ENCODE measurements at places on chromosomes 4 and X.

DNA sequence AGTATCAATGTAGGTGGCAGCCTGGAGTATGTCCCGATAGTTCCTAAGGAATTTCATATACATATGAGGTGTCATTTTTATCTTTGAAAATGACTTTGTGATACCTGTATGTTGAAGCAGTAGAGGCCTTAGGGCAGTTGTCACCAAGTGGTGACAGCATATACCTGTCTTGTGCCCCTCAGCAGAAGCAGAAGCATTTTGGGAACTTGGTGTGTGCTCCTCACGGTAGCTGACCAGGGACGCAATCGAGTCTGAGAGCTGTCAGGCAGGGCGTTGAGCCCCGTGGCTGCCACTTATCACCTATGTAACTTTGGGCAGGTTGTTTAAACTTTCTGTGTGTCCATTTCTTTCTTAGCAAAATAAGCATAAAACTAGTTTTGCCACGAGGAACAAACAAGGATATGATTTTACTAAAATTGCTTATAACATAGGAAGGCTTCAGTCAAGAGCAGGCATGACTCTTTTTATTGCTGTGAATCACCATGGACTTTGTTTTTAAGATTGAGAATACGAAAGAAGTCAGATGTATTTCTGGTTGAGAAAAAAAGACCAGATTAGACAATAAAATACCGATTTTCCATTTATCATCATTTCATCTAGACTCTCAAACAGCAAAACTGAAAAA, 161.5 kb downstream of the CPE start:
- DNase-seq = no peak

DNA sequence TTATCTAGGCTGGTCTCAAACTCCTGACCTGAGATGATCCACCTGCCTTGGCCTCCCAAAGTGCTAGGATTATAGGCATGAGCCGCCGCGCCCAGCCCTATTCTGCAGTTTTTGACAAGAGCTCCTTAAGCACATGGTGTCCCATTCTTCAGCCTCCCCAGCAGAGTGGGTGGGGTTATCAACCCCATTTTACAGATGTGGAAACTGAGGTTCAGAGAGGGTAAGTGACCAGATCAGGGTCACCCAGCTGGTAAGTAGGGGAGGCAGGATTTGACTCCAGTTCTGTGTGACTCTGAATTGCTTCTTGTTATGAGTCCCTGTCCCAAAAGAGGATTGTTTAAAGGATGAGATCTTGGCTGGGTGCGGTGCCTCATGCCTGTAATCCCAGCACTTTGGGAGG, 14.5 kb downstream of the MAN2B2 start:
- DNase-seq = no peak

- DNase-seq = no peak
Measured at GRCh38 chrX:79065696-79066095, 78.8 kb upstream of the GPR174 start.

DNA sequence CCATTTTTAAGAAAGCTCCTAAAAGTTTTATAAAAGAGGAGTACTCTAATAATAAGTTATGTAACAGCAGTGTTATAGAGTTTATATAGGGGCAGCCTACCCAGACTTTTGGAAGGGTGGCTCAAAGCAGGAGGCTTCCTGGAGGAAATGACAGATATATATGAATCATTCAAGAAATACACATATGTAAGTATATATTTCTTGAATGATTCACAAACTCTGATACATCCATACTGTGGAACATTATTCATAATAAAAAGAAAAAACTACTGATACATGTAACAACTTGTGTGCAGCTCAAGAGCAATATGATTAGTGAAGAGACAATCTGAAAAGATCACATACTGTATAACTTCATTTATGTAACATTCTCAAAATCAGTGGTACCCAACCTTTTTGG, 166.2 kb downstream of the WDFY3 start:
- DNase-seq = no peak

DNA sequence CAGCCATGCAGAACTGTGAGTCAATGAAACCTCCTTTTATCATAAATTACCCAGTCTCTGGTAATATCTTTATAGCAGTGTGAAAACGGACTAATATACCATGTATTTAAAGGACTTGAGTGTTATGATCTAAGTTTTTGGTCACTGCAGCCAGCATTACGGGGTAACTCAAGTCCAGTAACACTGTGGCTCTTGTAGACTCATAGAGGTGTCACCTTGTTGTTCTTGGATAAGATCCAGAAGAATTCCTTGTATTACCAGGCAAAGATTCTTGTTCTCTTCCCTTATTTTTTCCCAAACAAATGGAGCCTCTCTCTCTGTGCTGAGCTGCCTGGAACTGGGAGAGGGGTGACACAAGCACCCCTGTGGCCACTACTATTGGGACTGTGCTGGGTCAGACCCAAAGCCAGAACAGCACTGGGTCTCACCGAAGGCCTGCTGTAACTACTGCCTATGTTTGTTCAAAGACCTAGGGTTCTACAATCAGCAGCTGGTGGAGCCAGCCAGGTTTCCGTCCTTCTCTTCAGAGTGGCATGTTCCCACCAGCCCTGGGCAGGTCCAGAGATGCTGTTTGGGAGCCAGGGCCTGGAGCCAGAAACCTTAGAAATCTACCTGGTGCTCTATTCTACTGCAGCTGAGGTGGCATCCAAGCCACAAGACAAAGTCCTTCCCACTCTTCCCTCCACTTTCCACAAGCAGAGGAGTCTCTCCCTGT, 43.7 kb upstream of the MED14 start:
- DNase-seq = no peak

DNA sequence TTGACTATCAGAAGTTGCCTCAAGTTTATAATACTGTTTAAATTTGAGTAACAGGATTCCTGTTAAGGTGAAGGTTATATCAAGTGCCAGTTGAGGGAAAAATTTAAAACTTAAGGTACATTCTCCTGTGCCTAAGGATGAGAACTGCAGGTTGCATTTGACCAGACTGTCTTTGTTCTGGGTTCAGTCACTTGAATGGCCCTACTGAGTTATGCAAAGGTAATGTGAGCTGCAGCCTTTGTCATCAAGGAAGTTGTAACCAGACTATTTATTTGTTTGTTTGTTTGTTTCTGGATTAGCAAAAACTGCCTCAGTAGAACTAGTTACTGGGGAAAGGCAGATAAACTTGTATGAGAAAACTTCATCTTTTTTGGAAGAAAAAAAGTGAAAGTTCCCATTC, 131.9 kb downstream of the ATOH1 start:
- no peak for DNase-seq

DNA sequence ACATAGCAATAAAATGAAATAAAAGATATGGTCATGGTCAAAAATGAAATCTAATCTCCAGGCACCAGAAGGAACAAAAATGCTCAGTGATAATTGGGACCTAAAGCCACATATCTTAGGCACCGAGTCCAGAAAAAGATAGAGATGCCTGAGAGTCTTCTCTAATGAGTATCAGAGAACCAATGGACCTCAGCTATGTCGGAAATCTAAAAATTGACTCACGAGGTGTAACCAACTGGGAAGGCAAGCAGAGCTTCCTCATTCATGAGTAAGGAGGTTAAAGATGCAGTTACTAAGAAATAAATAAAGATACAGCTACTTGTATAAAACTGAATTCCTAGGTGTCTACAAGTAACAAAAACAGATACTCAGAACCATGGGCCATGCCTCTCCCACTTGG, 72.1 kb downstream of the KLHL34 start:
- no peak for DNase-seq

DNA sequence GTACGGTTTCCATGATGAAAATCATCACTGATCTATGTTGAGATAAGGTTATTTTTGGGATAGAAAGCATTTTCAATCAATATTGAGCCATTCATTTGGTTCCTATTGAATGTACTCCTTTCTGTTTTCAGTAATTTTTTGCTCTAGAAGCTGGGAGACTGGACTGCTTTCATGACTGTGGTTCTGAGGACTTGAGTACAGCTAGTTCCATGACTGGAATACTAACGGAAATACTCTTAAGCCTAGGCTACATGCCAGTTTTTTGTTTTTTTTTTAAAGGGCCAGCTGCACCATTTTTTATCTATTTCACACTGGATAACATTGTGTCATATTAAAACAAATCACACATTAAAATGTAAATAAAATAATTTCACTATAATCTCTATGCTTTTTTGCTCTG, 16.7 kb downstream of the PRR32 start:
- no peak for DNase-seq

- DNase-seq = no peak
Measured at GRCh38 chrX:80423000-80423399, 2.8 kb downstream of the TENT5D start.

- no peak for DNase-seq
Measured at GRCh38 chrX:150099316-150099715, 161.0 kb upstream of the EOLA2 start.

GRCh38 chr4:139176302-139177048, 543 bp downstream of the ELF2 start:
- peak; percentile 57 for DNase-seq

- no peak for DNase-seq
Measured at GRCh38 chr4:768995-769394, 56.9 kb downstream of the CPLX1 start.

GRCh38 chr4:89988268-89988667, 93.6 kb downstream of the MMRN1 start:
- no peak for DNase-seq

- DNase-seq = no peak
Measured at GRCh38 chrX:109684136-109684535, 48.9 kb downstream of the ACSL4 start.

DNA sequence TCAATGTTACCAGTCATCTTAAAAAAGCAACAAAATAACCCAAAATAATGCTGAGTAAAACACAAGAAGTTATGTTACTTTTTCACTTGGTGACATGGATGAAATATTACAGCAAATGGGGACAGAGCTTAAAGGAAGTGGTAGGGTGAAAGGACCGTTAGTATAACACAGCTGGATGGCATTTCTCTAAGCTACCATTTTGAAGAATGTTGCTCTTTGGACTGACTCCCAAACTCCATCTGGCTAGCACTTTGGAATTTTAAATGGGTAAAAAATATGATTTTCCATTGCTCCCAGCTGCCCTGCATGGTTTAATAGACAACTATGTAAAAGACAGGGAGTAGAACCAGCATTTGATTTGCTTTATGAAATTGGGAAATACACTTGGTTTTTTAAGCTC, 27.6 kb downstream of the CLCN5 start:
- no peak for DNase-seq

- no peak for DNase-seq
Measured at GRCh38 chrX:68203211-68203610, 230.1 kb downstream of the OPHN1 start.

GRCh38 chr4:169133932-169134331, 123.9 kb upstream of the CBR4 start:
- no peak for DNase-seq
